ENCODE measurements at places on chromosomes 3 and 15.

DNA sequence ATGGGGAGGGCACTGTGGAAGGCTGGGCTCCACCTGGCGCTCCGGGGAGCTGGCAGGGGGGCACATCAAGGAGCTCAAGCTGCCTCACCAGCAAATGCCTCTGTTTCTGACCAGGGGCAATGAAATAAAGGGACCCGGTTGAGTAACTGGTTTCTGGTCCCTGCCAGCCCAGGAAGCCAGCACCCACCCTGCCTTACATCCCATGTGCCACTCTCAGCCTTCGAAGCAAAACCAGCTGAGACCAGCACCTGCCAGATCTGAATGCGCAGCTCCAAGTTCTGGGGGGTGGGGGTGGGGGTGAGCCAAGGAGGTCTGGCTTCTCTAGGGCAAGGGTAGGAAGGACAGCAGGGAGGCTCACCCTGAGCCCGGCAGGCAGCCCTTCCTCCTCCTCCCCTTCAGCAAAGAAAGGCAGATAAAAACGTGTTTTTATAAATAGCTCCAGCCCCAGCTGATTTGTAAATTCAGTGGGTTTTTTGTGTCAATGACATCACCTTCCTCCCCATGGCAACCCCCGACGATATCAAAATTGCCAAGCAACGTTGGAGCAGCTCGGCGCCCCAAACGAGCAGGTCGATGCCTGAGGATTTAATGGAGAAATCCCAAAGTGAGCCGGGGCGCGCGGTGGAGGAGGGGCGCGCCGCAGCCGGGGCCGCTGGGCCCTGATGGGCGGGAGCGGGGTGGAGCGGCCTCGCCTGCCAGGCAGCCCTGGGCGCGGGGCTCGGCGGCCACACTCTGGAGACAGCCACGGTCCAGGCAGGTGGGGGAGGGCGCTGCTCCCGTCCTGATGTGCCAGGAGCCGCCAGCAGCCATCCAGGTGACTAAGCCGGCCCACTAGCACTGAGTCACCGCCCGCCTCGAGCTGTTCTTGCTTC is at the start of gene PAK6:
TSS of gene PAK6 (plus strand) at position 532 of the 872 bp plus-strand sequence. CDS start 25,723 bp downstream, outside the sequence.
- no peak for DNase-seq

- DNase-seq, result no peak
These were observed 121.3 kb downstream of the STAG1 start for GRCh38 chr3:136630915-136631314.

GRCh38 chr15:43534897-43535296 is 17.5 kb downstream of the MAP1A start:
- DNase-seq, result no peak

- DNase-seq, result no peak
These were observed 24.2 kb downstream of the NPTN start for GRCh38 chr15:73608941-73609340.

GRCh38 chr15:70768257-70768883 is 5.0 kb upstream of the UACA start:
- DNase-seq, result no peak

DNA sequence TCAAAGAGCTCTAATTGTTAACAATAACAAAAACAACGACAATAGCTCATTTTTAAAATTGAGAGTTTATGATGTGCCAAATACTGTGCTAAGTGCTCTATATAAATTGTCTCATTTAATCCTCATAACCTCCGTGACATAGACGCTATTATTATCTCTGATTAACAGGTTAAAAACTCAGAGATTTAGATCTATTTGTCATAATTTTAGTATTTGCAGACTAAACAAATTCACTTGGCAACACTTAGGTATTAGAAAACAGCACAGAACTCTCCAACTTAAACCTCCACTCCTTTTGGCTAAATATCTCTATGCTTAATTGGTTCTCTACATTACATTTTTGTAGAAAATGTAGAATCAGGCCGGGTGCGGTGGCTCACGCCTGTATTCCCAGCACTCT is 136.4 kb downstream of the SPATA16 start:
- no peak for DNase-seq

- DNase-seq, result no peak
These were observed 9.0 kb downstream of the MYD88 start for GRCh38 chr3:38147421-38147820.

DNA sequence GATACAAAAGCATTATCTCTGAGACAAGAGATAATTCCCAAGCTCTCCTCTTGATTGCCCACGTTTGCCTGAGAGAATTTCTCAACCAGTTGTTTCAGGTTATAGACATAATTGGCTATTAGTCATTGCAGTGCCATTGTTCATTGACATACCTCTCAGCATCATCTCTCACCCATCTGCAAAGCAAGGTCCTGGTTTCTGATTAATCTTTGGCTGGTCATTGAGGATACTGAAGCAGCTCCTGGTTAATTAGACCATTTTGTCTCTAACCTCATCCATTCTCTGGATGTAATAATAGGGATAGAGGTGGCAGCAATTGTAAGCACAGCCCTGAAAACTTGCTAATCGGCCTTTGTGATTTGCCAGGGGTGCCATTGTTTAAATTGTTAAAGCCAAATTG is 104.2 kb downstream of the CNTN6 start:
- DNase-seq, result no peak

- no peak for DNase-seq
These were observed 26.5 kb upstream of the P2RY12 start for GRCh38 chr3:151410891-151411559.

DNA sequence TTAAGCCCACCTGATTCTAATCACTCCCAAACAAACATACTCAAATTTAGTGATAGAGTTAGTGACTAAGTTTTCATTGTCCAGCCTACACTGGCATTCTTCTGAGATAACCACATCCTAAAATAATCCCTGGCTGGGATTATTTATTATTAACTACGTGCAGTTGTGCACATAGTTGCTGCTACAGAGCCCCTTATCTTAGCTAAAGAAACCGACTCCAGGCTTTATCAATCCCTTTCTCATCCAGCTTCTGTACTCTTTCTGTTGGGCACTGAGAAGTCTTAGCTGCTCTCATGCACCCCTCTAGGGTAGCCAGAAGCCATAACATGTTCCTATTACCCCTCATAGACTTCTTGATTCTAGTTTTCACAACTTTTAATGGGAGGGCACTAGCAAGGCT is 208.7 kb downstream of the MBNL1 start:
- no peak for DNase-seq

DNA sequence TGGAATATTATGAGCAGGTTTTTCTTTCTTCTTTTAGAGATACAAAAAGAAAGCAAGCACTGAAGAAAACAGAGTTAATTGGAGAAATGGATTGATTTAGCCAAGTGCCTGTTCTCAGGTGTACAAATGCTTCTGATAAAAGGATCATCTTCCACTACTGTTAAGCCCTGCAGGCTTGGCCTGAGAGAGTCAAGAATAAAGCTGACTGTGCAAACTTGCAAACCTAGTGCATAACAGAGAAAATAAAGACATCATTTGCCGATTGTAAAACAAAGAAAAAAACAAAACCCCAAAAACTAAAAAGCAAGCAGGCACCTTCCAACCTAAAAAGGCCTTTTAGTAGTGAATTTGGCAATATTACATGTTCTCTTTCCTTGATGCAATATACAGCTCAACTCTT is 78.0 kb upstream of the CCDC80 start:
- no peak for DNase-seq

DNA sequence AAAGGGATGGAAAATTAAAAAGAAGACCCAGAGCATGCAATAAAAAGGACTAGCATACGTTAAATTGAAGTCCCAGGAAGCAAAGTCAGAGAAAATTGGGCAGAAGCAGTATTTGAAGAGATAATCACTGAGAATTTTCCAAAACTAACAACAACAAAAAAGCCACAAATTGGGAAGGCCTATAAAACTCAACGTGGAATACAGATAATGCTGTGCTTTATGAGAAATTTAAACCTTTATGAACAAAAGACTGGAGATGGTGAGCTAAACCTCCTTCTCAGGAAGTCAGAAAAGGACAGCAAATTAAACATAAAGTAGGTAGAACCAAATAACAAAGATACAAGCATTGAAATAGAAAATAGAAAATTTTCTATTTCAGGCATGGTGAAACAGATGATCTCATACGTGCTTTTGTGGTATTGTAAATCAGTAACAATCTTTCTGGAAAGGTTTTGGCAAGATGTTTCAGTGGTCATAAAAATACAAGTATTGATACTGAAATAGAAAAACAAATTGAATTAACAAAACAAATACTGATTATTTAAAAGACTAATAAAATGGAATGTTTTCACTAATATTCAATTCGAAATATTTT is 55.6 kb downstream of the LYSMD4 start:
- DNase-seq, result no peak
